Thyroid gland (tissue), 4 donors: ENCODE measurements at places on chromosomes 3 and 15. TPM values are rescaled to one million over a fixed set of nuclear protein-coding genes. Genes with fewer than 3 reads are reported as not detected.

GPR176 gene
- total RNA-seq: 15.0 TPM

DNA sequence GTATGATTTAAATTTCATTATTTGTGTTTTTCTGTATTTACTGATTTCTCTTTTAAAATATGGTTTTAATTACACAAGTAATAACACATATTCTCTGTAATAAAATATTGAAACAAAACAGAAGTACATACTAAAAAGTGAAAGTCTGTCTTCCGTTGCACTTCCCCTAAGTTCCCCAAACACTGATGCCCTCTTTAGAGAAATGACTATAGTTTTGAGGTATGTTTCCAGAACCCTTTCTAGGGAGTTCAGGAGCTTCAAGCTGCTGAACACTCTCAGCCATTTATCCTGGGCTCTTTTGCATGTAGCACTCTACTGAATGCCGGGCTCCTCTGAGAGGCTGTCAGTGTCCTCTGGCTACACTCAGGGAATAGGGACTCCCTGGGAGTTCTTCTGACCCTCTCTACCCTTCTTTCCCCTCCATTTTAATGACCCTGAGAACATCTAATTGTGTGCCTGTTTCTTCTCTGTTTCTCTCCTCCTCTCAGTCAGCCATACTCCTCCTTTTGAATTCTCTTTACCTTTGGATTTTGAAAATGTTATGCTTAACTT, 60.4 kb upstream of the KCNAB1 start:
- no peaks in the 10 kb centered on the region for H3K36me3 ChIP-seq
- H3K27me3 ChIP-seq: no peaks in the 10 kb centered on the region
- no peak for DNase-seq
- H3K27ac ChIP-seq: no peak overlapping the region

GRCh38 chr3:126107957-126108675, 24.2 kb upstream of the SLC41A3 start:
- H3K4me1 ChIP-seq: peaks cover 3% of the 10 kb centered on the region
- no peak for DNase-seq
- no peaks in the 10 kb centered on the region for H3K36me3 ChIP-seq
- no peaks in the 10 kb centered on the region for H3K27me3 ChIP-seq
- no peak overlapping the region for H3K4me3 ChIP-seq

EPB42 gene
- not detected for total RNA-seq

P2RY12 gene
- 0.49 TPM for total RNA-seq

CHSY1 gene
- total RNA-seq: 18.7 TPM

DNA sequence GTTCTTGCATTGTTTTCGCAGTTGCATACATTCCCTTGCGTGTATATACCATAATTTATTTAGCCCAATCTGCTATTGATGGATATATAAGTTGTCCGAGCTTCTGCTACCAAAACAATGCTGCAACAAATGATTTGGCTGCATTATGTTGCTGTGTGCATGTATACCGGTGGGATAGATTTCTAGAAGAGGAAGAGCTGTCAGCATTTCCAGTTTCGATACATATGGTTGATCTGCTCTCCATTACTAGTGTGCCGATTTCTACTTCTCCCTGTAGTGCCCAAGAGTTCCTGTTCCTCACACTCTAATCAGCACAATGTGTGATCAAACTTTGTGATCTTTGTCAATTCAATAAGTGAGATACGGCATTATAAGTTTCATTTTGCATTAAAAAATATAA, 92.8 kb upstream of the NMNAT3 start:
- no peaks in the 10 kb centered on the region for H3K27me3 ChIP-seq
- DNase-seq: no peak
- no peak overlapping the region for H3K4me3 ChIP-seq
- H3K4me1 ChIP-seq: no peaks in the 10 kb centered on the region

GRCh38 chr15:92033314-92033713, 179.8 kb downstream of the SLCO3A1 start:
- DNase-seq: no peak
- H3K4me3 ChIP-seq: no peak overlapping the region
- peaks cover under 1% of the 10 kb centered on the region for H3K4me1 ChIP-seq
- no peaks in the 10 kb centered on the region for H3K27me3 ChIP-seq
- H3K36me3 ChIP-seq: no peaks in the 10 kb centered on the region

PDE8A gene
- total RNA-seq: 31.6 TPM

WDR72 gene
- 93.5 TPM for total RNA-seq

- no peaks in the 10 kb centered on the region for H3K27me3 ChIP-seq
- peaks cover 18% of the 10 kb centered on the region for H3K4me1 ChIP-seq
- no peak overlapping the region for H3K4me3 ChIP-seq
- no peak for DNase-seq
Observed at GRCh38 chr3:156751461-156752025, 74.6 kb upstream of the LEKR1 start.

UBAP1L gene
- 8.1 TPM for total RNA-seq

ROBO2 gene
- 0.56 TPM for total RNA-seq

ALDH1L1 gene
- 7.6 TPM for total RNA-seq

- DNase-seq: no peak
- H3K4me3 ChIP-seq: no peak overlapping the region
- no peak overlapping the region for H3K27ac ChIP-seq
- H3K27me3 ChIP-seq: no peaks in the 10 kb centered on the region
- H3K4me1 ChIP-seq: no peaks in the 10 kb centered on the region
Observed at GRCh38 chr15:39640665-39641064, 59.8 kb downstream of the THBS1 start.

DNA sequence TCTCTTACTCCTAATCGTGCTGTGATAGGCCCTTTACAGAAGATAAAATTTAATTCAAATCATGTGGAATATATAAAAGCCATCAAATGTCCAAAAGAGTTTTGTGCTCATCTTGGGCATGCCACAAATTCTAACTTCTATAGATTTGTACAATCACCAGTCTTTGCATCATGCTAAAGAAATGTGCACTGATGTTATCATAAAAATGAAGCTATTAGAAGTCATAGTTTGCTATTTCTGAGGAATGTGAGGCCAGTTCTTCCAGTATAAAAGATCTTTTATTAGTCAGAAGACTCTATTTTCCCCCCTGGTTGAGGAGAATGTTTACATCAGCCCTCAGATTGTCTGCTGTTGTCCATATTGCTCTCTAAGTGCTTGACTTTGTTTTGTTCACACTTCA, 2.1 kb upstream of the ANXA2 start:
- no peak overlapping the region for H3K4me3 ChIP-seq
- H3K4me1 ChIP-seq: peaks cover 17% of the 10 kb centered on the region

DNA sequence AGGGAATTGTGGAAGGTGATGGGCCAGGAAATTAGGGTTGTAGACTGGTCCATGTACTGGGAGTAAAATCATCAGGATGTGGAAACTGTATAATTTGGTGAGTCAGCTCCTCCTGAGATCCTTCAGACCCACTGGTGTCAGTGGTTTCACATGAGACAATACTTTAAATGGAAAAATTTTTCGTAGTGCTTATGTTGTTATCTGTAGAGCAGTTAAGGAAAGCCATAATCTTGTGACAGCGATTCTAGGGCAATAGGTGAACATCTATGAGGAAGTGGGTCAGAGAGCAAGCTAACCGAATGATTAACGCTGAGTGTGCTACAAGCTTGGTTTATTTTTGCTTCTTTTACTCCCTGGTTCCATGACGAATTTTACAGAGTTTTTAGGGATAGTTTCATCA, 200.6 kb downstream of the CADM2 start:
- H3K27ac ChIP-seq: no peak overlapping the region
- no peak overlapping the region for H3K4me3 ChIP-seq
- no peak for DNase-seq
- H3K4me1 ChIP-seq: no peaks in the 10 kb centered on the region

PLD1 gene
- total RNA-seq: 21.7 TPM

DNA sequence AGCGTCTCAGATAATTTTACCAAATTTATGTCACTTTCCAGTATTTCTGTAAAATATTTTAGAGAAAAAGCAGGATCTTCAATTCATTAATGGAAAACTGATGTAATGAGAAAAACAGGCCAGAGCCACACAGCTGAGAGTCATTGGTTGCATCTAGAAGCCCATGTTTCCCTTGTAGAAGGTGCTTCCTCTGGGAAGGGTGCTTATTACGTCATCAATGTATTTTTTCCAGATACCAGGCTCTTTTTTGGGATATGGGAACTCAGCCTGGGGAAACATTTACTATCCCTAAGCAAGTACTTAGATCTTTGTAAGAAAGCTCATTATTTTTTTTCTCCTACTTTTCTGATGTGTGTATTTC, 89.1 kb upstream of the PHLDB2 start:
- H3K36me3 ChIP-seq: no peaks in the 10 kb centered on the region
- H3K27ac ChIP-seq: no peak overlapping the region
- no peak for DNase-seq
- no peaks in the 10 kb centered on the region for H3K4me1 ChIP-seq
- H3K27me3 ChIP-seq: no peaks in the 10 kb centered on the region
- no peak overlapping the region for H3K4me3 ChIP-seq

- peaks cover 8% of the 10 kb centered on the region for H3K4me1 ChIP-seq
- no peak overlapping the region for H3K27ac ChIP-seq
- no peak overlapping the region for H3K4me3 ChIP-seq
- H3K36me3 ChIP-seq: no peaks in the 10 kb centered on the region
- no peak for DNase-seq
- H3K27me3 ChIP-seq: no peaks in the 10 kb centered on the region
Observed at GRCh38 chr3:24344784-24345439, 149.7 kb downstream of the THRB start.

CGNL1 gene
- 55.1 TPM for total RNA-seq

- H3K27me3 ChIP-seq: no peaks in the 10 kb centered on the region
- no peaks in the 10 kb centered on the region for H3K4me1 ChIP-seq
- no peak overlapping the region for H3K27ac ChIP-seq
- no peak for DNase-seq
Observed at GRCh38 chr3:47652142-47652541, 73.5 kb upstream of the CSPG5 start.

NANOGP8 gene
- 3.2 TPM for total RNA-seq

GRCh38 chr3:83461411-83461810, 1497.4 kb upstream of the CADM2 start:
- H3K27me3 ChIP-seq: no peaks in the 10 kb centered on the region
- H3K4me3 ChIP-seq: no peak overlapping the region
- DNase-seq: no peak
- no peak overlapping the region for H3K27ac ChIP-seq
- H3K4me1 ChIP-seq: no peaks in the 10 kb centered on the region
- H3K36me3 ChIP-seq: no peaks in the 10 kb centered on the region

DNA sequence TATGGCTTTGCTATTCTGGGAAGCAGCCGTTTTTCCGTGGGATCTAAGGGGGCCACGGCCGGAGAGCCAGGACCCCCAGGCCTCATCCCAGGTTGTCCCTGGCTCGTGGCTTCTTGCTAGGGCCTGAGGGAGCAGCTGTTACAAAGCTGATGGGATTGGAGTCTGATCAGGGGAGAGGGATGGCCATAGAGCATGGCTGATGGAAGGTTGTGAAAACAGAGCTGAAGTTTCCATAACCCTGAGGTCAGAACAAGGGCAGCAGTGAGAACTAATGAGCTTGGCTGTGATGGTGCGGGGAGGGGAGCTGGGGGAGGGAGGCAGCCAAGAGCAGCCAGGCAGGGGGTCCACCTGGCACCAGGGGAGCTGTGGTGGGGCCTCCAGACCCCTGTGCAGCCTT, 63.0 kb downstream of the LINGO1 start:
- H3K4me3 ChIP-seq: no peak overlapping the region
- no peak overlapping the region for H3K27ac ChIP-seq
- H3K27me3 ChIP-seq: no peaks in the 10 kb centered on the region

SYNM gene
- 18.8 TPM for total RNA-seq

SGO1 gene
- 0.46 TPM for total RNA-seq

DNA sequence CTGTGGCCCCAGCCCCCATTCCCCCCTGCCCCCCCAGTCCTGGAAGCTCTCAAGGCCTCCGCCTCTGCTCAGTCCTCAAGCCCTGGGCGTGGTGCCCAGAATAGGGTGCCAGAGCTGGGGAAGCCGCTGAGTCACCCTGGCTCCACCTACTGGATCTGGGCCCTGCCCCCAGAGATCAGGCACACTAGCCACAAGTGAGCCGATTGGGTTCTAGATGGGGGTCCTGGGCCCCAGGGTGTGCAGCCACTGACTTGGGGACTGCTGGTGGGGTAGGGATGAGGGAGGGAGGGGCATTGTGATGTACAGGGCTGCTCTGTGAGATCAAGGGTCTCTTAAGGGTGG, 5.7 kb downstream of the EIF4G1 start:
- H3K27me3 ChIP-seq: no peaks in the 10 kb centered on the region
- peak overlapping the region; percentile 95 for H3K27ac ChIP-seq
- peaks cover 49% of the 10 kb centered on the region for H3K36me3 ChIP-seq

DNA sequence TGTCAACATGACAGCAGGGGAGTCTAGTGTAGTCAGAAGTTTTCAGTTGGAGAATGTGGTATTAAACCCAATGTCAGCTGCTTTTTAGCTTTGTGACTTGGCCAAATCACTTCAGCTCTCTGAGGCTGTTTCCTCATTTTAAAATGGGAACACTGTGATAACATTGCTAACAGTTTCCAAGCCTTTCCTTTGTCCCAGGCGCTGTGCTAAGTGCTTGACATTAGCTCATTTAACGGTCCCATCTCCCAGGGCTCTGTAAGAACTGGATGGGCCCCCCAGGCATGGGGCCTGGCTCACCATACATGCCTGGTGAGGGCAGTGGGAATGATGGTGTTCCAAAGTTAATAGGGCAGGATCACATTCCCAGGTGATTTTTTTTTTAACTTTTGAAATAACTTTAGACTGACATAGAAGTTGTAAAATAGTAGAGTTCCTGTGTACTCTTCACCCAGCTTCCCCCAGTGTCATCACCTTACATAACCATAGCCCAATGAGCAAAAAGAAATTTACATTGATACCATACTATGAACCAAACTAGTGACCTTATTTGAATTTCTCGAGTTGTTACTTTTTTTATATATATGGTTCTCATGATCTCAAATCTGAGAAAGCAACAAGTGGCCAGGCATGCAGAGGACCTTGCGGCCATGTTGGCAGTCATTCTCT, 7.7 kb downstream of the RASL12 start:
- DNase-seq: no peak
- no peak overlapping the region for H3K4me3 ChIP-seq
- H3K27me3 ChIP-seq: no peaks in the 10 kb centered on the region

TOP2B gene
- total RNA-seq: 124 TPM

DNA sequence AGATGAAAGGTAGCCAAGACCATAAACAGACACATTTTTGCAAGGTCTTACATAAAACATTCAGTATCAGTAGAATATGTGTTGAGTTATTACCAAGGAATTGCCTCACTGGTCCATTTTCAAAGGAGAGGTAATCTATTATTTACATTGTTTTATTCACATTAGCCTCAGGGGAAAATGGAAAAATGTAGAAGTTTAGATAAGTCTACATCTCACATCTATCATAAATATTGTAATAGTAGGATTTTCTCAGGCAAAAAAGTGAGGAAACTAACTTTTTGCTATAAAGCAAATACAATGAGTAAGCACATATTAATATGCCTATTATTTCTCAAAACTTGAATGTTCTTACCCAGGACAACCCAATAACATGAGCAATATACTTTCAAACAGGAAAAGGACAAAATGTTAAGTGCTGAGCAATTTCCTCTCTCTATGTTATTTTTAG, 184.6 kb upstream of the AGTR1 start:
- no peaks in the 10 kb centered on the region for H3K4me1 ChIP-seq
- no peak overlapping the region for H3K4me3 ChIP-seq
- no peaks in the 10 kb centered on the region for H3K27me3 ChIP-seq
- DNase-seq: no peak

GABRB3 gene
- 46.7 TPM for total RNA-seq

- no peak overlapping the region for H3K27ac ChIP-seq
- H3K36me3 ChIP-seq: no peaks in the 10 kb centered on the region
- H3K27me3 ChIP-seq: no peaks in the 10 kb centered on the region
- peaks cover 19% of the 10 kb centered on the region for H3K4me1 ChIP-seq
- DNase-seq: no peak
- no peak overlapping the region for H3K4me3 ChIP-seq
Observed at GRCh38 chr3:63872135-63872924, 8.7 kb downstream of the ATXN7 start.
